ENCODE measurements at places on chromosomes 16 and 17. TPM values are rescaled to one million over a fixed set of nuclear protein-coding genes. Genes with fewer than 3 reads are reported as not detected.
A peak's percentile ranks its signal among the peaks of the same experiment; 100 is the strongest.

Gene CTRB1
- polyA plus RNA-seq: not detected

Gene BMERB1
- 0.43 TPM for polyA plus RNA-seq

Gene C16orf87
- 7.3 TPM for polyA plus RNA-seq

Gene SLC5A2
- 0.12 TPM for polyA plus RNA-seq

DNA sequence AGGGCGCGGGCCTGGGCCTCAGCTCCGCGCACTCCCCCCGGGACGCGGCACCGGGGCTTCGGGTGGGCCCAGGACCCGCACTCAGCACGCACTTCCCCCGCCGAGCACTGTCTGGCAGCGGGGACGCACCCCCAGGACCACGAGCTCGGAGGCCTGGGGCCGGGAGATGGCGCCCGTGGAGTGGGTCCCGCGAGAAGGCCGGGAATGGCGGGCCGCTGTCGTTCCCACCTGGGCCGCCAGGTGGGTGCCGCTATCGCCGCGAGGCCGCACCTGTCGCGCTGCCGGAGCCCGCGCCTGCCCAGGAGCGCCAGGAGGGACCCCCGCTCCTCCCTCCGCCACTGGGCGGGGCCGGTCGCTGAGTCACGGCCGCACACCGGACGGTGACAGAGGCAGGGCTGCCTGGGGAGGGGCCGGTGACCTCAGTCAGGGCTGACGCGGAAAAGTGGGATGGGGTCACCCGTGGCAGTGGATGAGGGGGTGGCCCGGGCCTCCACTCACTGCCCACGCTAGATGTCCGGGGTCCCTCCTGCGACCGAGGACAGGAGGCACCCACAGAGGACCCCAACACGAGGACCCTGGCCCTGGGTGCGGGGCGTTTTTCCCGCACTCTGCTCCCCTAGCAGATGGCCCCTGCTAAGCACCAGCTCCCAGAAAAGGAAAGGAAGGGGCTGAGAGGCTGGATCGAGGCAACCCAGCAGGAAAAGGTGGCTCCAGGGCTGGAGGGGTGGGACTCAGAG, 6.9 kb upstream of the ACTG1 start:
- peak; percentile 72 for DNase-seq

- DNase-seq: no peak
Observed at GRCh38 chr17:13918247-13918646, 151.1 kb upstream of the COX10 start.

DNA sequence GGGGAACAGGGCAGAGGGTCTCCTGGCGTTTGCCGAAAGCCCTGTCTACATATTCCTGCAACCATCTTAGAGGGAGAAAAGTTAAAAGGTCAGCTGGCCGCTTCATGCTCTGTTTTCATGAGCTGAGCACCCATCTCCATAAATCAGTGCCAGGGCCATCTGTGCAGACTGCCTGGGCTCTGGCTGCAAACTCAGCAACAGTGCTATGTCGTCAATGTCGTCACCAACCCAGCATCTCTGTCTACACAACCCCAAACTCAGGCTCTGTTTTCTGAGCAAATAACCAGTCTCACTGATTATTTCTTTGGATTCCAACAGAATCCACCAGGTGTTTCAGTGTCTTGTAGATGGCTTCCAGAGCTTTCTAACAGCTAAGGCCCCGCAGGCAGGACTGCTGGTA, 65.0 kb downstream of the HS3ST2 start:
- no peak for DNase-seq

DNA sequence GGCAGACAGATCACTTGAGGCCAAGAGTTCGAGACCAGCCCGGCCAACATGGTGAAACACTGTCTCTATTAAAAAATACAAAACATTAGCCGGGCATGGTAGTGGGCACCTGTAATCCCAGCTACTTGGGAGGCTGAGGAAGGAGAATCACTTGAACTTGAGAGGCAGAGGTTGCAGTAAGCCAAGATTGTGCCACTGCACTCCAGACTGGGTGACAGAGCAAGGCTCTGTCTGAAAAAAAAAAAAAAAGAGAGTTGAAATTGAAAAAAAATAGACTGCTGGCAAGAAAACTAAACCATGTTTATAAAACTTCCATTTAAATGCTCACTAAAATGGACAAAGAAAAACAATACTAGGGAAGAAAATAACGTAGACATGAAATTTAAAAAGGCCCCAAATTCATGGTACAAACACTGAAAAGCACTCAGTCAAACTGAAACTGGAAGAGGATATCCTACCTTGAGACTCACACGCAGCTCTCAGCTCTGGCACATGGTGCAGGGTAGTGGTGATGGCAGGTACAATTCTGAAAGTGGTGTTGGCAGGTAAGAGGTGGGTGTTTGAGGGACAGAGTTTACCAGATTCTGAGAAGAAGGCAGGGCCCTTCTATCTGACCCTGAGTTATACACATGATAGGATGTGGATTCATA, 19.3 kb downstream of the CNTROB start:
- no peak for DNase-seq

- peak; percentile 17 for DNase-seq
Observed at GRCh38 chr17:72931163-72931562, 161.3 kb downstream of the SLC39A11 start.

DNA sequence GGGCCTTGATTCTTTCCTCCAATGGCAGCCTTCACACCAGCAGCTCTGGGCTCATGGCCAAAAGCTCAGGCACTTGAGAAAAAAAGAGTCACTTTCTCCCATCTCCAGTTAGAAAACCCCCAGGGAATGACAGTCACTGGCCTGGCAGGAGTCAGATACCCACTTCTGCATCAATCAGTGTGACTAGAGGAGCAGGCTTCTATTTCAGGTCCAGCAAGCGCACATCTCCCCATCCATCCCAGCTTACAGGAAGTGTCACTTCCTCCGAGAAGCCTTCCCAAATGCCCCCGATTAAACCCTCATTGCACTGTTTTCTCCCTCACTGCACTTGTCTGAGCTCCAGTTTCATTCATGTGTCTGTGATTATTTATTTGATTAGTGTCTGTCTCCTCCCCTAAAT, 30.4 kb upstream of the CCL1 start:
- DNase-seq: no peak
